Suppressor macrophage (primary cell): ENCODE measurements at places on chromosomes 1 and 21.
A peak's percentile ranks its signal among the peaks of the same experiment; 100 is the strongest.

DNA sequence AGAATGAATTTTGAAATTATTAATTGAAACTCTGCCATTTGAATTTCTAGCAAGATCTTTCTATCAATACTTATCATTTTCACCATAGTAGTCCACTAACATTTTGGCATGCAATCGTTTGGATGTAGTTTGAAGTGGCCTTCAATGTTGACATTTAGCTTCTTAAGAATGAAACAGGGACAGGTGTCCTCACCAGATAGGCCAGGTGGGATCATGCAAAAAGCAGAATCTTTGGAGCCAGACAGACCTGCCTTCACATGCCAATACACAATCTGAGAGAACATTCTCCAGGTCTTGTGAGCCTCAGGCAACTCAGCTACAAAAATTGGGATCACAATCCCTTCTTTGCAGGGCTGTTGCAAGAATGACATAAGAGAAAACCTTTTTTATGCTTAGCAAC, 18.3 kb upstream of the HSPA13 start:
- DNase-seq: no peak

DNA sequence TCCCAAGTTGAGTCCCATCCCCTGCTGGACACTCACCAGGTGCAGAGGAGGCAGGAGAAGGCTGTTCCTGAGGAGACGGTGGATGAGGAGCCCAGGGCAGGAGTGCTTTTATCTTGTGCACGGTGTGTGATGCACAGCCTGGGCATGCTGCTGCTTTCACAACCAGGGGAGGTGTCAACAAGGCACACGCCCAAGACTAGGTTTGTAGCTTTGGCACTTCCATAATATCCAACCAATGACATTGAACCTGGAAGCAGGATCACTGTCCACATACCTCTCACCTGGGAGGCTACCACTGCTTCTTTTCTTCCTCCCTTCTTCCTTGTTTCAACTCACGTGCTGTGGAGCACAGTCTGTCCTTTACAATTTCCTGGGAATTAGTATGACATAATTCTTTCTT, at the start of gene LCE3D:
LCE3D (minus strand) TSS at position 84 of the 400 bp plus-strand sequence. CDS start 580 bp downstream, outside the sequence.
- DNase-seq: no peak

DNA sequence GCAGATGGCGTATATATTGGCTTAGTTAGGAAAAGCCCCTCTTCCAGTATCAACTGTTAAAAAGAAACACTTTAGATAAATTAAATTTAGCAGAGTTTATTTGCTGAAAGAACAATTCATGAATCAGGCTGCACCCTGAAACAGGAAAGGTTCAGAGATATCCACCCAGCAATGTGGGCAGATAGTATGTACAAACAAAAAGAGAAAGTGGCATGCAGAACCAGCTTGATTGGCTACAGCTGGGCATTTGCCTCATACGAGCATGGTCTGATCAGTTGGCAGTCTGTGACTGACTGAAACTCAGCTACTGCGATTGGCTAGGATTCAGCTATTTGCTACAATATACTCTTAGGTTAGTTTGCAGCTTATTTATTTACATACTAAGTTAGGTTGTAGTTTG, 98.2 kb downstream of the ZC3H11B start:
- DNase-seq: no peak

DNA sequence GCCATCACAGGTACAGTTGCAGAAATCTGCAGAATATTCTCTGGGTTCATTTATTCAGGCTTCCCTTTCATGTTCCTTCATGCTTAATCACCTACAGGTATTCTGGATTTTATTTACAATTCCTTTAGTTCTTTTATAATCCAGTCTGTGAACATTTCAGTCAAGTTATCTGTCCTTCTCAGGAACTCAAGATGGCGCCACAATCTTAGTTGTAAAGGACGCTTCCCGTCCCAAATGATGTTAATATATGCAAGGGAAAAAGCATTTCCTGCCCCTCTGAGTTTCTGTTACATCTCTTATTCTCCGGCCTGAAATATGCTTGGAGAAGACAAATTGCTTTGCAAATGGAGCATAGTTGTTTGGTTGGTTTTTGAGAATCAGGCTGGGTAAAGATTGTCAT, 19.3 kb downstream of the F3 start:
- DNase-seq: peak; percentile 61
